ENCODE measurements at places on chromosomes 13 and 19. TPM values are rescaled to one million over a fixed set of nuclear protein-coding genes. Genes with fewer than 3 reads are reported as not detected.
A peak's percentile ranks its signal among the peaks of the same experiment; 100 is the strongest.

- no peak for ATAC-seq
These were observed 1.2 kb upstream of the DMWD start for GRCh38 chr19:45793876-45794275.

- no peak for ATAC-seq
These were observed 664 bp upstream of the HCN2 start for GRCh38 chr19:588741-589692.

ZNF723 gene
- total RNA-seq: not detected

GRCh38 chr19:49583239-49583638 lies 2.1 kb downstream of the PRRG2 start:
- no peak for ATAC-seq

DNA sequence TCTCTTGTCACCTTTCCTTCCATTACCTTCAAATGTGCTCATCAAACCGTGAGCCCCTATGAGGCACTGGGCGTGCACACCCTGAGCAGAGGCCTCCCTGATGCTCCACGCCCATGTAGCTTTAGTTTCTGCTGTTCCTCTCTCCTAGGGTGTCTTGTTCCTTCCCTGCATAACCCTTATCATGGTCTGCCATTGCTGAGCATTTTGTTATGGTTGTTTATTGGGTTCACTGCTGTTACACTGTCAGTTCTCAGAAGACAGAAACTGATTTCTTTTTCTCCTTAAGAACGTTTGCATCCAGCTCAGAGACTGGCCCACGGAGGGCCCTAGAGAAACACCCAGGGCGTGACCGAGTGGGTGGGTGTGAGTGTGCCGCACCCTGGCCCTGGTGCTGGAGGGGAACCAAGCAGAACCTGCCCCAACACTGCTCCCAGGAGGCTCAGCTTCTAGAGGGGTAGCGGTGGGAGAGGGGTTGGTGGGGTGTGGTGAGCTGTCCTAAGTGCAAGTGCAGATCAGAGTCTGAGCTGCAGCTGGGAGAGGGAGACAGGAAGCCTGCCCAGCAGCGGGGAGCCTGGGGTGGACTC lies 61.4 kb upstream of the URI1 start:
- no peak for ATAC-seq

- peak; percentile 85 for ATAC-seq
These were observed 523.7 kb upstream of the HTR2A start for GRCh38 chr13:47420568-47420967.

ZNF121 gene
- total RNA-seq: 45.6 TPM

DNA sequence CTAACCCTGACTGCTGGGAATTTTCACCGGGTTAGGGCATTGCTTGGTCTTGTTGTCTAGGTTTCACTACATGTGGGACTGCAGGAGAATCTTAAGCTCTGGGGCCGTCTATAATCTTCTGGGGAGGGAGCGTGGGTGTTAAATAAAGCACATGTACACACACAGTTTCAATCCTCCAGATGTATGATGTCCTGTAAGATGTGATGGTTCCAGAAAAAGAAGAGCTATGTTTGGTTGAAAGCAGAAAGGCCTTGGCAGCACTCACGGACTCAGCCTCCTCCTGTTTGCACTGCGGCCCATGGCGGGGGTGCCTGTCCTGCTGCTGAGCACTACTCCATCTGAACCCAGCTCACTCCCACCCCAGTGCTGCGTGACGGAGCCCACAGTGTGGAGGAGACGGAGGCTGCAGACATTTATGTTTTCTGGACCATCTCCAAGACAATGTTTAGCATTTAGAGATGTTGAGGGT lies 343.5 kb downstream of the TEX29 start:
- ATAC-seq: no peak

Data from motor neuron (in vitro differentiated cells).